Myocyte (in vitro differentiated cells): ENCODE measurements at places on chromosomes 11 and 22.

GRCh38 chr11:65912845-65913244, 6.0 kb downstream of the C11orf68 start:
- DNase-seq = peak; percentile 69

GRCh38 chr11:77619576-77620198, 17.9 kb downstream of the CLNS1A start:
- DNase-seq = peak; percentile 57

- peak; percentile 24 for DNase-seq
These were observed 1.1 kb downstream of the IGF2 start for GRCh38 chr11:2138068-2138430.

DNA sequence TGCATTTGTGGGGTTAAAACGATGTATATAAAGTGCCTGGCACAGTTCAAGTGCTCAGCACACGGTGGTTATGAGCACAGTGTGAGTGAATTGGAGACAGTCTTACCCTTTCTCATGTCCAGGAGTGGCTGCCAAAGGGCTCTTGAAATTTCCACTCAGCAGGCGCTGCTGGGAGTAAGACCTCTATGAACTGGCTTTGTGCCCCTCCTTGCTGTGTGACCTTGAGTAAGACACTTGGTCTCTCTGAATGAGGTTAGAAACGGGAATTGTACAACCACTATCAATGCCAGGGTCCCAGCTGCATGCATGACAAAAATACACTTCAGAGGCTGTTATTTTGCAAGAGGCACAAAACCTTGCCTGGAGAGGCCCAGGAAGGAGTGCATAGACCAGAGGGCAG, 86.6 kb downstream of the TSPAN18 start:
- DNase-seq = no peak

DNA sequence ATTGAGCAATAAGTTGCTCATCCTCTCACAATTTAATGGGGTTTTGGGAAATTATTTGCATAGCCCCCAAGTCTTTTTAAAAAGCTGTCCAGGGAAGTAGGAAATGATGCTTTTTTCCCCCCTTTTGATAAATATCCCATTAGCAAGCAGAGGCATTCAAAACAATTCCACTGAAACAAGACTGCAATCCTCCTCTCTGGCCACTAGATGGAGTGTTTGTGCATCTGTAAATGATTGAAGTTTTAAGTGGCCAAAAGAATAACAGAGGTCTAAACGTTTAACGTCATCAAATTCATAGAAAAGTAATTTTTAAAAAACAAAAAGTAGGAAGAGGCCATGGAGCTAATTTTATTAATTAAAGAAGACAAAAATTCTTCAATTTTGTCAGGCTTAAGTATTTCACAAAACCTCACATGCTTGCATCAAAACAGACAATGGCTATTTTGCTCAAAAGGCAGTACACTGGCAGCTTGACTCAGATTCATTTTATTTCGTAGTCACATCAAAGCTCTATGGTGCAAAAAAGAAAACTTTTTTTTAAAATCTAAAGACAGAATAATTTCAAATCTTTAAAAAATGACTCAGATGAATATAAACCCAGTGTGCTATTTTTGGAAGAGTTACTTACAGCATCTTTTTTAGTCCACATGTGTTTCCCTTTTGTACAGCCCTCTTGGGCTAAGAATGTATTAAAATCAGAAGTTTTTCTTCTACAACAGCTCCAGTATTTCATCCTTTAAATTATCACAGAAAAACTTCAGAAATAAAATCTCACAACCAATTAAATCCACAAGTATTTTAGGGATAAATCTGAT, 17.8 kb downstream of the CHORDC1 start:
- peak; percentile 68 for DNase-seq

GRCh38 chr11:122430490-122430889, 225.0 kb upstream of the UBASH3B start:
- DNase-seq = no peak

DNA sequence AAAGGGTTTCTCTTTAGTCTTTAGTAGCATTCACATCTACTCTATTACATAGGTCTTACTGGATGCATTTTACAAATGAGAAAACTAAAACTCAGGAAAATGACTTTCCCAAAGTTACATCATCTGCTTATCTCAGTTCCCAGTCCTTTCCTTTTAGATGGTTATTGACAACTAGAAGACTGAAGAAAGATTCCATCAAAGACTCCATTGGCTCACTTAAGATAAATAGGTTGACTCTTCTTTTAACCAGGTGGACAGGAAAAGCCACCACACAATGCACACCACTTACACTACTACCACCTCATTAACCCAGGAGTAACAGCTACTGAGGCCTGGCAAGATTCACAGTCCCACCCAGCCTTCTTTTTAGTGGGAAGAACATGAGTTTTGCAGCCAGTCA, 123.6 kb downstream of the TRIM44 start:
- DNase-seq = no peak

- DNase-seq = no peak
These were observed 31.8 kb downstream of the MICAL2 start for GRCh38 chr11:12142176-12142575.

GRCh38 chr11:118117790-118118601, 31.2 kb upstream of the SMIM35 start:
- DNase-seq = no peak

- DNase-seq = no peak
These were observed 166.4 kb downstream of the ETS1 start for GRCh38 chr11:128420951-128421350.

- DNase-seq = no peak
These were observed 4.7 kb upstream of the NXPE2 start for GRCh38 chr11:114673661-114674060.

GRCh38 chr11:2991452-2992233, 486 bp downstream of the NAP1L4 start:
- DNase-seq = peak; percentile 53

- DNase-seq = no peak
These were observed 191.5 kb downstream of the MAML2 start for GRCh38 chr11:96151501-96151900.

DNA sequence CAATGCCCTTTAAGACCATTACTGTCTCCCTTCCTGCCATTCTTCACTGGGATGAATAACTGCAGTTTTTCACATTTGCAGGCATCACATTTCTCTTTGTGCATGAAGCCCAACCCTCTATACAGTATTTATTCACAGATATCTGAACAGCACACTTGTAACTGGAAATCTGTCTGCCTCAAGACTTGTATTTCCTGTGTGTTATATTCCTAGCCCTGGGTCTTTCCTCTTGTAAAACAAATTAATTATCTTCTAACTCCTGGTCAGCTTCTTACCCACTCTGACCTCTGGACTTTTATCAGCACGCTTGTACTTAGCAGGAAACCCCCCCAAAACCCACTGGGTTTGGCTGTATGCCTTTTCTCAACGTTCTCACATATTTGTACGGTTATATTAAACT, 2.0 kb downstream of the CSRP3 start:
- DNase-seq = no peak

- no peak for DNase-seq
These were observed 223.5 kb upstream of the BLID start for GRCh38 chr11:122339436-122340060.

- DNase-seq = no peak
These were observed 26.4 kb upstream of the OAF start for GRCh38 chr11:120184371-120184945.

- no peak for DNase-seq
These were observed 25.1 kb downstream of the B3GAT1 start for GRCh38 chr11:134386945-134387344.
